Stimulated activated CD8-positive, alpha-beta memory T cell treated with anti-CD3 and anti-CD28 coated beads, Interleukin-4, amount 100 ng/mL, for 1 hour (primary cell): ENCODE measurements at places on chromosomes 13 and 19.
A peak's percentile ranks its signal among the peaks of the same experiment; 100 is the strongest.

DNA sequence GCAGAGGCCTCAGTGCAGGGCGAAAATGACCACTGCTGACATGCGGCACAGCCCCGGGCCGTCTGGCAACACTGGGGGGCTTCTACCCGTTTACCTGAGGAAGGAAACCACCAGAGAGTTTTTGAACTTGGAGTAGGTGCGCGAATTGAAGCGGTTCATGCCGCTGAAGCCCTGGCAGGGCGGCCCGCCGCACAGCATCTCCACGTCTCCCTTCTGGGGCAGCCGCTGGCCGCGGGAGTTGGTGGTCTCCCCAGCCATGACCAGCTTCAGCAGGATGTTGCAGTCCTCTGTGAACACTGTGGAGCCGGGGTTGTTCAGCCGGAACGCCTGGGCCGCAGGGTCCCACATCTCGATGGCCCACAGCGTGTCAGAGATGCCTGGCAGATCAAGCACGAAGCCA lies 20.3 kb upstream of the EIF3G start:
- DNase-seq, result no peak

GRCh38 chr19:33624586-33624985 lies 2.8 kb downstream of the CHST8 start:
- DNase-seq, result no peak

DNA sequence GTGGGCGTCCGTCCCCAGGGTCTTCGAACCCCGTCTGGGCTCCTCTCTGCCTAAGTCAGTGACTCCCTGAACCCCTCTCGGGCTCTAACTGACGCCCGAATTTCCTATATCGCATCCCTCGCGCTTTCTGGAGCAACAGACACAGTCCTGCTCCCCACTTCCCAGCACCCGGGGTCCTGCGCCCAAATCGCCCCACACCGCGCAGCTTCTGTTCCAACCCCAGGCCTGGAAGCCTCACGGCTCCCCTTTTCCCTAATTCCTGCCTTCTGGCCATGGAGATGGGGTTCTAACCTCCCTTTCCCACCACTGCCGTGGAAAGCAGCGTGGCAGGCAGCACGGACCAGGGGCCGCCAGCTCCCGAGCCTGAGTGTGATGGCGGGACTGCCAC lies 1.6 kb upstream of the GRTP1 start:
- no peak for DNase-seq

GRCh38 chr13:48603375-48603774 lies 50.4 kb upstream of the CYSLTR2 start:
- DNase-seq, result no peak

DNA sequence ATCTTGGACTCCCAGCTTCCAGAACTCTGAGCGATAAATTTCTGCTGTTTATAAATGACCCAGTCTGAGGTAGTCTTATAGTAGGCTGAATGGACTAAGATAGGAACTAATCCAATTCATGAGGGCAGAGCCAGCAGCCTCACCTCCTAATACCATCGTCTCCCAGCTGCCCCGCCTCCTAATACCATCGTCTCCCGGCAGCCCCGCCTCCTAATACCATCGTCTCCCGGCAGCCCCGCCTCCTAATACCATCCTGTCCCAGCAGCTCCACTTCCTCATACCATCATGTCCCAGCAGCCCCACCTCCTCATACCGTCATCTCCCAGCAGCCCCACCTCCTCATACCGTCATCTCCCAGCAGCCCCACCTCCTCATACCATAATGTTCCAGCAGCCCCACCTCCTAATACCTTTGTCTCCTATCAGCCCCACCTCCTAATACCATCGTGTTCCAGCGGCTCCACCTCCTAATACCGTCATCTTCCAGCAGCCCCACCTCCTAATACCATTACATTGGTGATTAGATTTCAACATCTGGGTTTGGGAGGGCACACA lies 2.4 kb upstream of the ARGLU1 start:
- peak; percentile 47 for DNase-seq

- no peak for DNase-seq
Observed at GRCh38 chr13:103200118-103200885, 134.1 kb upstream of the SLC10A2 start.

GRCh38 chr19:29552454-29553280 lies 26.9 kb downstream of the VSTM2B start:
- no peak for DNase-seq

GRCh38 chr13:35712907-35713761 lies 236.6 kb upstream of the MAB21L1 start:
- DNase-seq, result no peak

DNA sequence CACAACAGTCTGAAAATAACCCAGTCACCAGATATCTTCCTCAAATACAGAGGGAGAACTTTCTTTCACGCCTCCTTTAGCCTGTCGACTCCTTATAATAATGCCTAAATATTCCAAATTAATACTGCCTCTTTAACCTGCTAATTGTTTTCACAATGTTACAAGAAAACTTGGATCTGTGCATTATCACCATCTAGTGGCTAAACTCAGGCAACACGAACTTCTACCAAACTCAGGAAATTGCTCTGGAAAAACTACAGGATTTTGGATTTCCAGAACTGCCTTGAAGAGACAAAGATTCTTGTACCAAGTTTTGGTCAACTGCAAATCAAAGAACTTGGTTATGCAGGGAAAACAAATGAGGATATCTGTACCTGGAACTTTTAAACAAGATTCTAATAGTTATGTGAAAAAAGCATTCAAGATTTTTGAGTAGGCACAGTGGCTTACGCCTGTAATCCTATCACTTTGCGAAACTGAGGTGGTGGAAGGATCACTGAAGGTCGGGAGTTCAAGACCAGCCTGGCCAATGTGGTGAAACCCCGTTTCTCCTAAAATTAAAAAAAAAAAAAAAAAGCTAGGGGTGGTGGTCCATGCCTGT lies 10.8 kb downstream of the CLN5 start:
- no peak for DNase-seq

GRCh38 chr13:21463424-21463823 lies 4.3 kb upstream of the ZDHHC20 start:
- no peak for DNase-seq

DNA sequence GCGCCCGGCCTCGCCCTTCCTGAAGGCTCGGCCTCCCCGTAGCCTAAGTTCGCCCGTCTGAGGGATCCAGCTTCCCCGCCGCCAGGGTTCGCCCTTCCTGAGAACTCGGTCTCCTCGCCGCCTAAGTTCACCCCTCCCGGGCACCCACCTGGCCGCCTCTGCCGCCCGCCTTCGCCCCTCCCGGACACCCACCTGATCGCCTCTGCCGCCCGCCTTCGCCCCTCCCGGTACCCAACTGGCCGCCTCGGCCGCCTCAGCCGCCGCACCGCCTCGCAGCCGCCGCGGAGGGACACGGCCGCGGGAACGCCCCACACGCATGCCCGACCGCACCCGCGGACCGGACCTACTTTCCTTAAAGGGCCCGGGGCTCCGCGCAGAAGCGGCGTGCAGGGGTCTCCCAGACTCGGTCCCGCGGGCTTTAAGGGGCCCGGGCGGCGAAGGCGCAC lies at the start of gene MOB3A:
MOB3A (minus strand) TSS at position 293 of the 446 bp plus-strand sequence. CDS start 17,766 bp downstream, outside the sequence.
- peak; percentile 49 for DNase-seq

GRCh38 chr19:14325134-14325533 lies 56.1 kb upstream of the ADGRE5 start:
- DNase-seq, result no peak

GRCh38 chr19:17560205-17560595 lies 4.8 kb downstream of the COLGALT1 start:
- no peak for DNase-seq

DNA sequence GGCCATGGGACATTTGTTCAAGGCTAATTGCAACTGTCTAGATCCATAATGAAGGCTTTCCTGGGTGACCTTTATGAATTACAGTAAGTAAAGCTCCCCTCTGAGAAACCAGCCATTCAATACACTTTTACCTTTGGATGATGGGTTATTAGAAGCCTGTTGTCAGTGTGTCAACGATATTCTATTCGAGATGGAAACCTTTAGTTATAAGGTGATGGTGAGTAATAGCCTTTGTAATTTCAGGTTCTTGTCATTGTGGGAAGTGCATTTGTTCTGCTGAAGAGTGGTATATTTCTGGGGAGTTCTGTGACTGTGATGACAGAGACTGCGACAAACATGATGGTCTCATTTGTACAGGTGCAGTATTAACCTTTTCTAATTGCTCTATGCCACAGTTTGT lies 261.7 kb downstream of the ITGBL1 start:
- no peak for DNase-seq

- no peak for DNase-seq
Observed at GRCh38 chr13:46536341-46536740, 16.6 kb upstream of the LRCH1 start.

- no peak for DNase-seq
Observed at GRCh38 chr19:13043285-13043684, 48.0 kb downstream of the NFIX start.

GRCh38 chr13:73932091-73932490 lies 202.1 kb downstream of the KLF12 start:
- DNase-seq, result no peak

DNA sequence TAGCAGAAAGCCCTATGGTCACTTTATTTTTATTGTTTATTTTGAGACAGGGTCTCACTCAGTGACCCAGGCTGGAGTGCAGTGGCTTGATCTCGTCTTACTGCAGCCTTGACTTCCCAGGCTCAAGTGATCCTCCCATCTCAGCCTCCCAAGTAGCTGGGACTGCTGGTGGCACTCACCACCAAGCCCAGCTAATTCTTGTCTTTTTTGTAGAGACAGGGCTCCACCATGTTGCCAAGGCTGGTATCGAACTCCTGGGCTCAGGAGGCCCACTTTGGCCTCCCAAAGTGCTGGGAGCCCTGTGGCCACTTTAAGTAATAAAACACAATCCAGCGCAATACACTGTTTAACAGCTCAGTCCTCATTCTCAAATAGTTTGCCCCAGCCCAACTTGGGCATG lies 69.3 kb downstream of the NUFIP1 start:
- no peak for DNase-seq

- DNase-seq, result no peak
Observed at GRCh38 chr13:99733346-99733745, 232.1 kb downstream of the TM9SF2 start.

- no peak for DNase-seq
Observed at GRCh38 chr19:23314505-23315251, 64.5 kb upstream of the ZNF724 start.

DNA sequence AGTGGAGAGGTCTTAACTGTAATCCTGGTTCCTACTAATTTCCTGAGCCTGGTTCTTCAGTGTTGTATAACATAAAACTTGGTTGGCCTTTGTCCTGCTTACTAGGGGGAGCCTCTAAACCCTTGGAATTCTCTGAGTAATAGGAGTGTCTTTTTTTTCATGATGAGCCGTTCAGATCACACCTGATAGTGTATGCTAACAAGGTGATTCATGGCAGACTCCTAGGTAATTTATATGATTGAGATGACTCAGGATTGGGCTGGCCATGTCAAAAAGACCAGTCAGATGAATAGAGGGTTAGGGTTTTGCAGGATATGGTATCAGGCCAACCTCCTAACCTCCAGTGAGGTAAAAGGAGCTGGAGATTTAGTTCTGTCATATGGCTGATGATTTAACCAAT lies 135.8 kb upstream of the KLF12 start:
- no peak for DNase-seq

DNA sequence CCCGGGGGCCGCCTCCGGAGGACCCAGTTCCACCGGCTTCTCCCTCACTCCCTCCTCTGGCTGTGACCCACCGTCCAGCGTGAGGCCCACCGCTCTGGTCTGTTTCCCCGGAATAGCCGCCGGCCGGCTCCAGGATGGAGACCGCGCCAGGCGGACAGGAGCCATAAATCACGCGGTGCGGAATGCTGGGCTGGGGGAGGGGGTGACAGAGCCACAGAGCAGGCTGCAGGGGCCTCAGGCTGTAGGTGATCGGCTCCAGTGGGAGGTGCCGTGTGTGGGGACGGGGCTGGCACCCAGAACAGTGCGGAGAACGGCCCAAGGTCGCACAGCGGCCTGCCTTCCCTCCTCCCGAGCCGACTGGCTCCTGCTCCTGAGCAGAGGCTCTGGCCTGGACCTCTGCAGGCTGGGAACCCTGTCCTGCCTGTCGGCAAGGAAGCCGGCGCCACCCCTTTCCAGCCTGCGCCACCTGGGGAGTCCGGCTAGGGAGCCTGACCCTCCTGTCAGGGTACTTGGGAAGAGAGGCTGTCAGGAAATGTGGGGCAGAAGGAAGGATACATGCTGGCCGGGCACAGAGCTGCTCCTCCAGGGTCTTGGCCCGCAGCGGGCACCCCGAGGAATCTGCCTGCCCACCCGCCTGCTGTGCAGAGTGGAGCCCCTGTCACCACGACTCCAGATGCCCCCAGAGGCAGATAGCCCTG lies 8.3 kb downstream of the PIAS4 start:
- DNase-seq, result no peak

DNA sequence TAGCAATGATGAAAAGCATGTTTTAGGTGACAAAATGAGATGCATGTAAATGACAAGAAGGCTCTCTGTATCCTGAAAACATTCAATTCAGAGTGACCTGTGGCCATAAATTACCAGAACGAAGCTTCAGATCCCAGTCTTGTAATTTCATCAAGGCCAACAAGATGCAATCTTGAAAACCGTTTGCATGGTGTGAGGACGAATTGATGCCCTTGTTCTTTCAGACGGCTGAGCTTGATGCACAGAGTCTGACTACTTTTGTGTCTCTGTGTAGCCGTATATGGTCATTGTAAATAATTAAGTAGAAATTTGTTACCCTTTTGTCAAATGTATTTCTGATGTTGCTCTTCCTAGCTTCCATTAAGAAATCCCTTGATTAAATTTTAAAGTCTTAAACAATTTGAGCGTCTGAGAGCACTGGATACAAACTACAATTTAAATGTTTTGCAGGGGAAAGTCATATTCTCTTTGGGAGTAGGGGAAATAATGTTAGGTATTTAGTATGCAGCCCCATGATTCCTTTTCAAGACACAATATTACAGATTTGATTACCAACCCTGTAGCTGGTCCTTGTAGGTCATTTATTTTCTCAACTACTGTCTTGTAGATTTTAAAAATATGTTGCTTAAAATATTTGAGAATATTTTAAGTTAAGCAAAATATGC lies 125.8 kb upstream of the PCDH9 start:
- no peak for DNase-seq

GRCh38 chr13:63938851-63939250 lies 2523.2 kb upstream of the PCDH20 start:
- DNase-seq, result no peak

DNA sequence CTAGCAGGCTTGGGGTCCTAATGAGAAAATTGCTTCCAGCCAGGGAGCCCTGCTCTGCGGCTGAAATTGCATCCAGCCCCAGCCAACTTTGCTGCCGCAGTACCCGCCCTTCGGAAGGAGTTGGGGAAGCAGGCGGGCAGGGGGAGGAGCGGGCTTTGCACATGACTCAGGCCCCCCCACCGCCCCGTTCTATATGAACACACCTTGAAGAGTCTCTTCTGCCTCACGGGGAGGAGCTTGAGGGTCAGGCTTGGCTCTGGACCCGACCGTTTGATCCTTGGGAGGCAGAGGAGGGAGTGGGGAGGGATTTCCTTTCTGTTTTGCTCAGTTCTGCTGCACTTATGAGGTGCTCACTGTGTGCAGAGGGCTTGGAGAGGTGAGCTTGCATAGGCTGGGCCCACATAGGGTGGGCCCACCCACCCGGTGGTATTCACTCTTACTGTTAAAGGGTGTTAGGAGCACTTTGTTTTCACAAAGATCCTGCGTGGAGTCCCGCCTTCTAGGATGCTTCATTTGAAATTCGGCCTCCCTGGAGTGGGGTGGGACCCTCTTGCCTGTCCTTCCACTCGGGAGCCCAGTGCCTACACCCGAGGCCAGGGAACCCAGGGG lies 46.5 kb downstream of the LYL1 start:
- no peak for DNase-seq
